Activated CD8-positive, alpha-beta memory T cell treated with anti-CD3 and anti-CD28 coated beads, Interleukin-2, amount 50 U/mL, for 4 hours (primary cell): ENCODE measurements at places on chromosomes 7 and 10.

DNA sequence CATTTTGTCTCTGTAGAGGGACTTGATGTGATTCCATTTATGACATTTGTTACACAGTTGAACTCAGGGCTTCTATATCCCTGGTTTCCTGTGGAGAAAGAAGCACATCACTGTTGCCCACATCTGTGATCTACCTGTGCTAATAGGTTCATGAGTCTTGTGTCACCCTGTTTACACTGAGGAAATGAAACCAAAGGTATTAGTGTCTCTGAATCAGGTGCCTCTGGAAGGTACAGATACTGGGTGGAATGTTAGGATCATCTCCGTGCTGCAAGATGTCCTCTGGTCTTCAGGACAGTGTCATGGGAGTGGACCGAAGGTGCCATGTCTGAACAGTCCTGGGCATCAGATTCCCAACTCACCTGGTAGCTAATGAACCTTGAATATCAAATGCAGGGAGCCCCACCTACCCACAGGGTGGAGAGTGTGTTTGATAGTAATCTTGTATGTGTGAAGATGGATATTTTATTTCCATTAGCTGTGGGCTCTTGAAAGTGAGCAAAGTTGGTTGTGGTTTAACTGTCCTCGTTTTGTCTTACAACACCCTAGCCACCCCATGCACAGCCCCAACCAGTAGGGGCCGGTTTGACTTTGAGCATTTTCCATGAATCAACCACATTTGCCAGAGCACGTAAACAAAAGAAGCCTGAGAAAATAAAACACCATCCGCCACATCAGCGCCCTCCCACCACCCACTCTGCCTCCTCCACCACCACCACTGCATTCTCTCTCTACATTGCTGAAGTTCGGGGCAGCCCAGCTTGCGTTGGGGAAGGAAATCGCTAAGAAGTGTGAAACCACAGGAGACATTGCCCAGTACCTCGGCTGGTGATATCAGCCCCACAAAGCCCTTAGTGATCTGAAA, 40.7 kb downstream of the TARP start:
- DNase-seq, result peak; percentile 74

- DNase-seq, result no peak
Measured at GRCh38 chr7:135666846-135667245, 4.5 kb downstream of the STMP1 start.

GRCh38 chr10:70715853-70716795, 43.8 kb downstream of the ADAMTS14 start:
- no peak for DNase-seq

DNA sequence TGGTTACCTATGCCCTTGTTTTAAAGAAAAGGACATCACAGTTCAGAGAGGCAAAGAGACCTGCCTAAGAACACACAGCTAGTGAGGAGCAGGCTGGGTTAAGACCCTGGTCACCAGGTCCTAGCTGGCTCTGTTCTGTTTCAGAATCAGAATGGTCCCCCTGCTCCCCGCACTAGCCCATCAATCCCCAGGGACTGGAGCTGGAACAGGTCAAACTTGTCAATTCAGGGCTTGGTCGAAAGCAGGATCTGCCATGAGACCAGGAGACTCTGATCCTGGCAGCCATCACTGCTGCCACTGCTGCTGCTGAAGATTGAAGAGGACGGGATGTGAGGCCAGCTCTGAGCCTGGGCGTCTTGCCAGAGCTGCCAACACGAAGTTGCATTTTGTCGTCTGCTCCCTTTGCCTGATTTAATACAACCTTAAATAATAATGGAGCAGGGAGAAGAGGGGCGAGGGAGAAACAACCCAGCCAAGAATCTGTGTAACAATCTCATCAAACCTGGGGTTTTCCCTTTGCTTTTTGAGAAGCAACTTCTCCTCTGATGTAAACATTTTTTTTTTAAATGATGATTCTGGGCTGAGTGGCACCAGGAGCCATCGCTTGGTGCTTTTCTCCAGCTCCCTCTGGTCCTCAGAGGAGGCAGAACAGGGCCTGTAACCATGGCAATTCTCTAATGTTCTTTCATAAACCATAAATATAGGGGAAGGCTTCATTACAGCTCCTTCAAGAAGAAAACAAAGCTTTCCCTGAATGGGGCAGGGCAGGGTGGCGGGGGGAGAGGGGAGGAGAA, 119.0 kb upstream of the SORCS3 start:
- DNase-seq, result no peak

DNA sequence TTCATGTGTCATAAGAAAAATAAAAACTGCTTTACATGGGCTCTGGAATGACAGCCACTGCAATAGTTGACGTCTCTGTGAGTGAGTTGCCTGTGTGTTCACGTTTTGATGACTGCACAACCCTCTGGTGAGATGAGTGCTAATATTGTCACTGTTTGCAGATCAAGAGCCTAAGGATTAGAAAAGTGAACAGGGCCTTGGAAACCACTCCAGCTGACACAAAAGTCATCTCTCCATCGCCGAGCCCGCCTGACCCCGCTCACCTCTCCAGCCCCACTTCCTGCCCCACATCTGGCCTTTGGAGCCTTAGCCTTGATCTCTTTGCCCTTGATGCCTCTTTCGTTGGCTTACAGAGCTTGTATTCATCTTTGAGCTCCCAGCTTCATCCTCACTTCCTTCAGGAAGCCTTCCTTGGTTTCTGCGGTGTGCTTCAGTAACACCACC, 351.7 kb downstream of the TCERG1L start:
- DNase-seq, result no peak

GRCh38 chr10:72490951-72491350, 134.9 kb downstream of the MICU1 start:
- no peak for DNase-seq

DNA sequence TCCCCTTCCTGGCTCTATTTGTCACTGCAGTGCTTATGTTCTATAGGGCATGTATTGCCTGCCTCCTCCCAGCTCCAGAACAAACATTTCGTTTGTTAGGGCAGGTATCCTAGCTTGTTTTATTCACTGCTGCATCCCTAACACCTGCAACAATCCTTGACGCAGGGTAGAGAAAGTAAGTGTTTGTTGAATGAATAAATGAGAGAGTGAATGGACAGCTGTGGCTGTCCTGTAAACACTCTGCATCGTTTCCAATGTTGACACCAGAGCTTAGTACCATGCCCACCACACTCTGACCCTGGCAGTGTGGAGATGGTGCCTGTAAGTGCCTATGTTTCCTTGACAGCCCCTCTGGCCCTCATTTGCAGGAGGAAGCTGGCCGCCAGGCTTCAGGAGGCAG, 21.0 kb downstream of the MYH16 start:
- DNase-seq, result no peak

DNA sequence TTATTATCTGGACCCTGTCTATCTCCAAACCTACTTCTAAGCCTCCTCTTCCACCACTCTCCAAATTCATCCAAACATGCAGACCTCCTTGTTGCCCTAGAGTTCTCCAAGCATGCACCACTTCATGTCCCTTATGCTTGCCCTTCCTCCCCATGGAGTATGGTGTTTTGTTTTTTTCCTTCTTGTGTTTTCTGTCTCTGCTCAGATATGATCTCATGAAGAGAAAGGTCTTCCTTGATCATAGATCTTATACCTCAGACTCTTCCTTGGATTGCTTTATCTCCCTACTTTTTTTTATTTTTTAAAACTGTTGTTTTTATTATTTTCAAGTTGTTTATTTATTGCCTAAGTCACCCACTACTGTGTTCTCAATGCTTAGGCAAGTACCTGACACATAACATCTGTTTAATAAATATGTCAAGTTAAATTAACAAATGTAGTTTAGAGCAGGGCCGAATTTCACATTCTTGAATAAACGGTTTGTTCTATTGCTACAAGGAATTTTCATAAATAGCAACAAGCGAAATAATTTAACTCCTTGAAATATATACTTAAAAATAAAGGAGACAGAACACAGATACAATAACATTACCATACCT, 84.5 kb downstream of the HGF start:
- DNase-seq, result no peak

- peak; percentile 64 for DNase-seq
Measured at GRCh38 chr7:22782616-22783232, 39.9 kb downstream of the TOMM7 start.

DNA sequence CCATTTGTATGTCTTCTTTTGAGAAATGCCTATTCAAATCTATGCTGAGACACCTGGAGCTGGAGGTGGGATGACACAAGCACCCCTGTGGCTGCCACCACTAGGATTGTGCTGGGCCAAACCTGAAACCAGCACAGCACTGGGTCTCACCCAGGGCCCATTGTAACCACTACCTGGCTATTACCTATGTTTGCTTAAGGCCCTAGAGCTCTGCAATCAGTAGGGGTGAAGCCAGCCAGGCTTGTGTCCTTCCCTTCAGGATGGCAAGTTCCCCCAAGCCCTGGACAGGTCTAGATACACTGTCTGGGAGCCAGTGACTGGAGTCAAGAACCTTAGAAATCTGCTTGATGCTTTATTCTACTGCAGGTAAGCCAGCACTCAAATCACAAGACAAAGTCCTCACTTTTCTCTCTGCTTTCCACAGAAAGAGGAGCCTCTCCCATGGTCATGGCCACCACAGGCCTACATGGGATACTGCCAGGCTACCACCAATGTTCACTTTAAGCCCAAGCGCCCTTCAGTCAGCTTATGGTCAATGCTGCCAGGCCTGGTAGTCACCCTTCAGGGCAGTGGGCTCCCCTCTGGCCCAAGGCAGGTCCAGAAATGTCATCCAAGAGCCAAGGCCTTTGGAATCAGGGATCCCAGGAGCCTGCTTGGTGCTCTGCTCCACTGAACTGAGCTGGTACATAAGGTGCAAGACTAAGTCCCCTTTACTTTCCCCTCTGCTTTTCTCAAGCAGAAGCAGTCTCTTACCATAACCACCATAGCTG, 105.3 kb downstream of the BMS1 start:
- no peak for DNase-seq

GRCh38 chr7:80935991-80936780, 17.3 kb upstream of the SEMA3C start:
- DNase-seq, result no peak

GRCh38 chr10:3119796-3120459, 52.6 kb downstream of the PFKP start:
- DNase-seq, result no peak

GRCh38 chr7:36792421-36792820, 68.1 kb upstream of the AOAH start:
- DNase-seq, result no peak

DNA sequence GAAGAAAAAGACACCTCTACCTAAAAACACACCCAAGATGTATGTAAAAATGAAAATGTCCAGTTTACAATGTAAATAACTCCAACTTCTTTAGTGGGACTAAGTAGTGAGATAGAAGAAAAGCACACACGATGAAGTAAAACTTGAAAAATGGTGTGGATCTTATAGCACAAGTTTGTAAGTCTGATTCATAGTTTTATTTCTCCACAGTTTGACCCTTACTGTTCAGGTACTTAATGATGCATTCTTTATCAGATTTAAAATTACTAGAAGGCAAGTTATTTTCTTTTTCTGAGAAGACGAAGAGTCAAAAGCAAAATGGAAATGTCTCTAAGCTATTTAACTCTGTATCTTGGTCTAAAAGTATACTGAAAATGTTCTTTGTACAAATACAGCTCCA, 6.1 kb downstream of the NAMPT start:
- no peak for DNase-seq
